Activated T-helper 2 cell treated with anti-CD3 and anti-CD28 coated beads, Interferon-gamma antibody, Interleukin-2, Interleukin-4, amounts not matched to agents 10 μg/mL and 5 μg/mL and 100 μg/mL, durations not matched to agents 14 hours and 24 hours and 36 hours (primary cell): ENCODE measurements at places on chromosomes 4 and X. TPM values are rescaled to one million over a fixed set of nuclear protein-coding genes. Genes with fewer than 3 reads are reported as not detected.
A peak's percentile ranks its signal among the peaks of the same experiment; 100 is the strongest.

The AFP gene
- not detected in 2 replicates for total RNA-seq

The TAF7L gene
- total RNA-seq: 0.11 TPM in 2 replicates

The NR0B1 gene
- not detected in 2 replicates for total RNA-seq

DNA sequence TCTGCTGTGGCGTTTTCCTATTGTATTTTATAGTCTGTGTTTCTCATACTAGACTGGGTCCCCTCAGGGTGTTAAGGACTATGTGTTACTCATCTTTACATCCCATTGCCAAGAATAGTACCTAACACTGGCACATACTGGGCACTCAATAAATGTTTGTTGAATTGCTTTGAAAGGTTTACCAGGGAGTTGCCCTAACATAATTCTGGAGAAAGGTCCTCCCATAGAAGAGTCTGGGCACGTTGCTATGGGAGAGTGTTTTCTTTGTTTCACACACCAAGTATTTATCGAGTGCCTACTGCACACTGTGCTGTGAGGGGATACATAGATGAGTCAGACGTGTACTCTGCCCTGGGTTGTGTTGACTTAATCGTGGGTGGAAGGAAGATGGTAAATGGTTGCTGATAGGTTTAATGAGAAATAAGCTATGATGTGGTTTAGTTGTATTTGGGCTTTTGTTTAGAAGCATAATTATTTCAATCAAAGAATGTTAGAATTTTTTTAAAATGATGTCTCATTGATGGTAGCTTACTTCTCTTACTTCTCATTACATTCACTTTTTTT is 42.9 kb downstream of the AFF1 start:
- H3K4me3 ChIP-seq: peak overlapping the region; percentile 4
- DNase-seq: no peak
- H3K27me3 ChIP-seq: no peaks in the 10 kb centered on the region

GRCh38 chr4:92184566-92184965 is 119.2 kb upstream of the GRID2 start:
- DNase-seq: no peak
- H3K36me3 ChIP-seq: no peaks in the 10 kb centered on the region
- no peak overlapping the region for H3K4me3 ChIP-seq

- H3K36me3 ChIP-seq: no peaks in the 10 kb centered on the region
- no peaks in the 10 kb centered on the region for H3K27me3 ChIP-seq
- DNase-seq: no peak
- H3K4me3 ChIP-seq: no peak overlapping the region
- H3K4me1 ChIP-seq: no peaks in the 10 kb centered on the region
- H3K27ac ChIP-seq: no peak overlapping the region
Observed at GRCh38 chr4:189374176-189374575, 566.5 kb upstream of the FRG1 start.

GRCh38 chrX:111180750-111181240 is 84.8 kb downstream of the PAK3 start:
- H3K27ac ChIP-seq: no peak overlapping the region
- DNase-seq: no peak
- peaks cover 2% of the 10 kb centered on the region for H3K4me1 ChIP-seq
- H3K36me3 ChIP-seq: no peaks in the 10 kb centered on the region
- H3K4me3 ChIP-seq: no peak overlapping the region
- no peaks in the 10 kb centered on the region for H3K27me3 ChIP-seq

DNA sequence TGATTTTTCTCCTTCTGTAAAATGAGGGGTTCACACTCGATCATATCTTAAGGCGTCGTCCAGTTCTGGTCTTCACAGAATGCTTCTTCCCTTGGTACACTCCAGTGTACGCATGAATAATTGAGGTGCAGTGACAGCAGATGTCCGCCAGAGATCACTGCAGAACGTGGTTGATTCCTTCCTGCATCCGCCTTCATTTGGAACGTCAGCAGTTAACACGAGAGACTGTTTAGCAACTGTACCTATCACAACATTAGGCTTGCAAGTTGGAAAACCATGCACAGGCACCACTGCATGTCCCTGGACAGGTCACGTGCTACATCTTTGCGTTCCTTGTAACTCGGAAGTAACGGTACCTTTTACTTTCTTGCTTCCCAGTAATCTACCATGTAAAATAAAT is 66.0 kb upstream of the GEMIN8 start:
- DNase-seq: peak; percentile 8
- H3K4me1 ChIP-seq: no peaks in the 10 kb centered on the region
- H3K36me3 ChIP-seq: no peaks in the 10 kb centered on the region

- H3K36me3 ChIP-seq: no peaks in the 10 kb centered on the region
- no peak overlapping the region for H3K27ac ChIP-seq
- H3K4me3 ChIP-seq: no peak overlapping the region
- no peak for DNase-seq
- H3K27me3 ChIP-seq: no peaks in the 10 kb centered on the region
Observed at GRCh38 chr4:52251864-52252263, 200.8 kb downstream of the SPATA18 start.

GRCh38 chr4:139779691-139780090 is 114.1 kb downstream of the MGST2 start:
- no peaks in the 10 kb centered on the region for H3K4me1 ChIP-seq
- peaks cover 8% of the 10 kb centered on the region for H3K27me3 ChIP-seq
- no peaks in the 10 kb centered on the region for H3K36me3 ChIP-seq
- no peak for DNase-seq

DNA sequence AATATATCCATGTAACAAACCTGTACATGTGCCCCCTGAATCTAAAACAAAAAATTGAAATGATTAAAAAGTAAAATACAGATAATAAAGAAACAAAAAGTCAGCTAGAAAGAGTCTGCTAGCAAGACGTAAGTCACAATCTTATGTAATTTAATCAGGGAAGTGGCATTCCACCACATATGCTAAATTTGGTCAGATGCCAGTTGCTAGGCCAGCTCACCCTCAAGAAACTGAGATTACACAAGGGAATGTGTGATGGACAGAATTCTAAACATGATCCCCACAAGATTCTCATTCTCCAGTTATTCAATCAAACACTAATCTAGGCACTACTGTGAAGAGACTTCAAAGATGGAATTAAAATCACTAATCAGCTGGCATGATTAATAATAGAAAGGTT is 689.3 kb downstream of the CENPC start:
- H3K4me1 ChIP-seq: no peaks in the 10 kb centered on the region
- no peaks in the 10 kb centered on the region for H3K27me3 ChIP-seq
- H3K27ac ChIP-seq: no peak overlapping the region
- no peak overlapping the region for H3K4me3 ChIP-seq
- no peaks in the 10 kb centered on the region for H3K36me3 ChIP-seq

- no peak for DNase-seq
- peaks cover 39% of the 10 kb centered on the region for H3K4me1 ChIP-seq
- H3K36me3 ChIP-seq: peaks cover 18% of the 10 kb centered on the region
- no peaks in the 10 kb centered on the region for H3K27me3 ChIP-seq
- peak overlapping the region; percentile 63 for H3K27ac ChIP-seq
Observed at GRCh38 chrX:131828482-131828881, 194.6 kb upstream of the STK26 start.

DNA sequence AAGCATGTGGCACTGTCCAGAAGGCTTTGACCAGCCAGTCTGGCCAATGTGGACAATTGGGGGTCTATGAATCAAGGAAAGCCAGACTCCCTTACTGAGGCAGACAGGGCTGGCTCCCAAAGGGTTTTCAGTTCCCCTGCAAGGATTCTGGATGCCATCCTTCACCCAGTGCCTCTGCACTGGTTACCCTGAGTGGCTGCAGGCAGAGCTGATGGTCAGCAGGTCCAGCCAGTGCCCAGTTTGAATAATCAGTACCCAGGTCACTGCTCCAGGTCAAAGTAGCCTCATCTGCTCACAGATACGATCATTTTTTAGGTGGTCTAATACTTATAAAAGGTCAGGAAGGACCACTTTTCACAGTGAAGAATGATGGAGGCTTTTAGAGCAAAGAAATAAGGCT is 52.2 kb upstream of the MAMLD1 start:
- H3K4me3 ChIP-seq: no peak overlapping the region
- peaks cover 3% of the 10 kb centered on the region for H3K4me1 ChIP-seq
- DNase-seq: no peak
- peaks cover 2% of the 10 kb centered on the region for H3K27me3 ChIP-seq

DNA sequence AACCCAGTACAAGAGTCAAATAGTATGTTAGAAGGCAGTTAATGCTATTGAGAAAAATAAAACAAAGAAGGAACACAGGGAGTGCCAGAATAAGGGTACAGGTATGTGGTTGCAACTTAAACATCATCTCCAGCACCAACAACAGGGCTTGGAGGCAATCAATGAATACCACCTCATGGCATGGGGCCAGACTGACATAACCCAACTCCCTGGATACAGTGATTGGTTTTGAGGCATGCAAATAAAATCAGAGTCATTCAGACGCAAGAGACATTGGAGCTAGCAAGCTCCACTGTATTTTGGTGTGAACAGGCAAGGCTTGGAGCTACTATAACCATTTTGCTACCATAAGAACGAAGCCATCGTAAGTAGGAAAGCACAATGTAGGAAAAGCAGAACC is 56.7 kb downstream of the PPP3CA start:
- H3K4me1 ChIP-seq: peaks cover 3% of the 10 kb centered on the region
- H3K36me3 ChIP-seq: no peaks in the 10 kb centered on the region
- H3K27ac ChIP-seq: no peak overlapping the region

DNA sequence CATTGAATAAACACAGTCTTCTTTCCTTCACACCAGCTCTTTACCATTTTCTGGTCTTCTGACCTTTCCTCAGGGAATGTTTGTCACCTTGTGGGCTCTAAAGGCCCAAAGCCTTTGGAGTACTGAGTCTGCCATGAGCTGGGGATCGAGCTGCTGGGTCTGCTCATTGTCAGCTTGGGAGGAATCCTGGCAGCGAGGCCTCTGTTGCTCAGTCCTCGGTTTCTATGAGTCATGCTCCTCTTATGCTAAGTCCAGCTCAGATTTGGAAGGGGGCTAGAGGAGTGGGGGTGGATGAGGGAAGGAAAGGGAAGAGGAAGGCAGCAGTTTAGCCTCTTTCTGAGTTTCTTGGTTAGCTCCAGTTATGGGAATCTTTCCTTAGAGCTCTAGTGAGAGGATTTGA is 31.1 kb downstream of the NHSL2 start:
- H3K36me3 ChIP-seq: no peaks in the 10 kb centered on the region
- H3K4me3 ChIP-seq: no peak overlapping the region
- no peak overlapping the region for H3K27ac ChIP-seq
- no peaks in the 10 kb centered on the region for H3K27me3 ChIP-seq
- H3K4me1 ChIP-seq: no peaks in the 10 kb centered on the region

DNA sequence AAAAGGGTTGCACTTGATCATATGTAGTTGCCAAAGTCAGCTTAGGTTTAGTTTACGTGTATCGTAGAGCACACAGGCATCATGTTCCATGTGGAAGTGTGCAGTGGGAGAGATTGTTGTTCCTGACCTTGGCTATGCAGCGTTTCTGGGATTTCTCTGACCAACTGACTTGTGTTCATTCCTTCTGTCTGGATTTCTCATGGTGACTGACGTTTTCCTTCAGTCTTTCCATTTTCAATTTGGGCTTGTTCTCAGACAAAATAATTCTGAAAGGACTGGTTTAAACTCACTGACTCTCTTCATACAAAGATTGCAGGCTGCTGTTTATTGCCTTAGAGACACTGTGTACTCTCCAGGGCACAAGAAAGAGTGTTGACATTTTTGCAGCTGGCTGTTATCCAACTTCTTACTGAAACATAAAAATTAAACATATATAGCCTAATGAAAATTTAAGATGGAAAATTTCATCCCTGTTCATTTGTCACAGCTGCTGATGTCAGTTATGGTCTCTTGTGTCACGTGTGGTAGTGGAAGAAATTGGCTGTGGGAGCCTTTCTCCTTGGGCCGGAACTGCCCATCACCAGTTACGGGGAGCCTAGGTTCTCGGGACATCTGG is 95.4 kb downstream of the TNIP2 start:
- H3K4me1 ChIP-seq: peaks cover 1% of the 10 kb centered on the region
- DNase-seq: no peak
- no peak overlapping the region for H3K4me3 ChIP-seq
- H3K36me3 ChIP-seq: peaks cover 67% of the 10 kb centered on the region
- H3K27me3 ChIP-seq: no peaks in the 10 kb centered on the region

DNA sequence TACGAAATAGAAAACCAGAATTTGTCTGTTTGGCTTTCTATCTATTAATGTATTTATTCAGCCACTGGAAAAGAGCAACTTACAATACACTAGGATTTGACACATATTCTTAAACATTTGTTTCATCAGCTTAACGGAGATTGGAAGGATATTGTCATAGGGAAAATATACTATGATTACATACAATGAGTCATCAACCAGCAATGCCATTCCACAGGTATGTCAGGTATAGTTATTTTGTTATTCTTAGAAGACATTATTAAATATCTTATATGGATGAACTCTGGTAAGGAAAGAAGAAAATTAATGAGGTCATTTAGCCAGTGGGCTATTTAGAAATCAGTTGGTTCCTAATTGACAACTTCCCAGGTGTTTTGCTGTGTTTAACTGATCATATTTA is 926.6 kb downstream of the STIM2 start:
- no peak for DNase-seq
- no peak overlapping the region for H3K4me3 ChIP-seq
- no peaks in the 10 kb centered on the region for H3K27me3 ChIP-seq
- no peaks in the 10 kb centered on the region for H3K4me1 ChIP-seq

DNA sequence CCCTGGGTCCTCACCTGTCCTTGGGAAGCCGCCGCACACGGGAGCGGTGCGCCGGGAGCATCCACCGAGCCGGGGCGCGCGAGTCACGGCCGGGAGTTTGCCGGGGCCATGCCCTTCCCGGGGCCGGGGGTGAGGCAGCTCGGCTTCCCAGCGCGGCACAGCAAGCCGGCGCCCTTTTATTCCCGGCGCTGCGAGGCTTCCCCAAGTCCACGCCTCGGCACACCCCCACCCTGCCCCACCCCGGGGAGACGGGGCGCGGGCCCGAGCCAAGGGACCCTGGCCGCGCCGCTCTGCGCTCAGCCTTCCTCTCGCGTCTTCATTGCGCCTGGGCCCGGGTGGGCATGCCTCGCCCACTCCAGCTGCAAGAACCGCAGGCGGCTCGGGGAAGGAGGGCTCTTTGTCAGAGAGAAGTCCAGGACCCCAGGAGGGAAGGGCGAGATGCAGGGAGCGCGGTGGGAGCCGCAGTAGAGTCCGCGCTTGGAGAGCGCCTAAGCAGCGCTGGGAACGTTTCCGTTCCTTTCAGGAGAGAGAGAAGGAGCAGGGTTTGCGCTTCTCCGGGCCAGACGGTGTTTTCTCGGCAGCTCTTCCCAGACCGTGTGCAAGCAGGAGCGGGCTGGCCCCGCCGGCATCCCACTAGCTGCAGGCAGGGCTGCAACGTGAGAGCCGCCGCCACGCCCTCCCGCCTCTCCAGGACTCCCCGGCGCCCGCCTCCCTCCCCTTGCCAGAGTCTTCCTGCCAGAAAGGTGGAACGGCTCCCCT is at the start of gene MXRA5:
Gene MXRA5 (minus strand): TSS at position 152 of the 759 bp plus-strand sequence. CDS start 2,819 bp downstream, outside the sequence.
- no peaks in the 10 kb centered on the region for H3K36me3 ChIP-seq
- H3K27ac ChIP-seq: no peak within 1 kb of the TSS
- no peak for DNase-seq
- H3K4me1 ChIP-seq: no peaks in the 10 kb centered on the region
- H3K4me3 ChIP-seq: no peak within 1 kb of the TSS
